ENCODE measurements at places on chromosomes 11 and 22. TPM values are rescaled to one million over a fixed set of nuclear protein-coding genes. Genes with fewer than 3 reads are reported as not detected.

ACRV1 gene
- polyA plus RNA-seq = not detected

TBX10 gene
- not detected for polyA plus RNA-seq

C11orf71 gene
- 4.5 TPM for polyA plus RNA-seq

OR52E8 gene
- polyA plus RNA-seq = not detected

OR52H1 gene
- polyA plus RNA-seq = not detected

OMP gene
- not detected for polyA plus RNA-seq

FXYD2 gene
- polyA plus RNA-seq = 0.14 TPM

RIBC2 gene
- 0.31 TPM for polyA plus RNA-seq

DNA sequence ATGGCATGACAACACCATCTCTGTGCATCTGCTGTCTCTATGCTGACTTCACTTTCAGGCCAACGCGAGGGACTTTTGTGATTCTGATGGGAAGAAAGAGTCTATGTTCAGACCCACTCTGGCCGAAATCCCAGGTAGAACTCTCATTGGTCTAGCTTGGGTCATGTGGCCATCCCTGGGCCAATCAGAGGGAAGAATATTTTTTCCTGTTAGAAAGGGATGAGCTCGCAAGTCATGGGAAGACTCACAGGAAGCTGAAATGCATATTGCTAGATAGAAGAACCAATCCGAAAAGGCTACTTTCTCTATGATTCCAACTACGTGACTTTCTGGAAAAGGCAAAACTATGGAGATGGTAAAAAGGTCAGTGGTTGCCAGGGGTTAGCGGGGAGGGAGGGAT is 56.0 kb upstream of the LINC01488 start:
- DNase-seq = no peak

DNA sequence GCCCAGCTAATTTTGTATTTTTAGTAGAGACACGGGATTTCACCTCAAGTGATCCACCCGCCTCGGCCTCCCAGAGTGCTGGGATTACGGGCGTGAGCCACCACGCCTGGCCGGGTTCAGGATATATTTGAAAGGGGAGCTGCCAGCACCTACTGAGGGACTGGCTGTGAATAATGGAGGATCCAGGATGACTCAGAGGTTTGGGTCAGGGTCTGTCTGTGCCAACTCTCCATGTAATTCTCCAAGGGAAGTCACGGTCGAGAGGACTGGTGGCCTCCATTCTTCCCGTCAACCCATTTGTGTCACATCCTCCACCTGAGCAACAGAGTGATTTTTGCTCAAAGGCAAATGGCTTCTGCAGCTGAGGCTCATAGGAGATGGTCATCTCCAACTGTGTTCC is 3.6 kb upstream of the ARRB1 start:
- DNase-seq = no peak

- no peak for DNase-seq
Observed at GRCh38 chr22:39433476-39434242, 23.2 kb upstream of the MGAT3 start.

- DNase-seq = no peak
Observed at GRCh38 chr11:14872032-14872431, 20.0 kb downstream of the CYP2R1 start.

- DNase-seq = no peak
Observed at GRCh38 chr22:46068593-46069491, 81.5 kb upstream of the PPARA start.

DNA sequence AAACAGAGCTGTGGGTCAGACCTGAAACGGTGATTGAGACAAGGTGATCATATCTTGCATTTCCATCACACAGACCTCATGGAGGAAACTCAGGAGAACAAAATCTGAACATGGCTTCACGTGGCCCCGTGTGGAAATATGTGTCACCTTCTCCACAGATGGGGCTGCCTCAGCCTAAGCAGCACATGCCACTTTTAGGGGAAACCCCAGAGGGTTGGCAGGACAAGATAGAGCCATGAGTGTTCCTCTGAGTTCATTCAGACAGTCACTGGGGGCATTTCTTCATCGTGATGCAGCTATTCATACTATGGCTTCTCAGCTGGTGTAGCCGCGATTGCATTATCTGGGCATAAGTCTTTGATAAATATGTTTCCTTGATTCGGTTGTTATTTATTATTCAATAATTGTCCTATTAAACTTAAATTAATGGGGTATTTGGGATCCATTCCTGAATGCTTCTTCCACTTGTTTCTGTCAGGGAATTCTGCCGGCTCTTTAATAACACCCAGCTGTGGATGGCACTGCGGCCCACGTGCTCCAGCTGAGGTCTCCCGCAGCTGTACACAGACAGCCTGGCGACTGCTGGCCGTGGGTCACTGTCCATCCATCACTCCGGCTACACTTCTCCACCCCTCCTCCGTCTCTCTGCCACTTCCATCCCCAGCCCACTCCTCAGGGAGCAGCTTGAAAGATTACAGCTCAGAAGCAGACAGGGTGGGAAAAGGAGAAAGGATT is 485.1 kb downstream of the OPCML start:
- no peak for DNase-seq

DNA sequence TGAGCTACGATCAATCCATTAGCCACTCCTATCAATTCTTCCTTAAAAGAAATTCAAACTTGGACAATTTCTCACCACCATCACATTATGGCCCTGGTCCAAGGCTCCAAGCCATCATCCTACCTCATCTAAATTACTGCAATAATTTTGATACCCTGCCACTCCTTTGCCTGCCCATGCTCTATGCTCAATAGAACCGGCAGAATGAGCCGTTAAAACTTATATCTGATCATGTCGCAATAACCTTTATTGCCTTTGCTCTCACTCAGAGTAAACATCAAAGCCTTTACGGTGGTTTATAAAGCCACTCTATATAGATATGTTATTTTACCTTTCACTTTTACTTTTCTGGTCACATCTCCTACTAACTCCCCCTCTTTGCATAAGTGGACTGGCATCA is 2392.1 kb upstream of the RAG2 start:
- no peak for DNase-seq

- DNase-seq = no peak
Observed at GRCh38 chr11:79626135-79627075, 185.6 kb upstream of the TENM4 start.

All from AG04450 (cell line).